ENCODE measurements at places on chromosomes 7 and 10. TPM values are rescaled to one million over a fixed set of nuclear protein-coding genes. Genes with fewer than 3 reads are reported as not detected.

The CYP3A4 gene
- total RNA-seq, result not detected

The LEP gene
- total RNA-seq, result not detected

The TMEM213 gene
- total RNA-seq, result not detected

The PNLIPRP1 gene
- total RNA-seq, result not detected

The HPSE2 gene
- not detected for total RNA-seq

The CTAGE8 gene
- 0.19 TPM for total RNA-seq

The ARHGEF35 gene
- 1.5 TPM for total RNA-seq

The FGFBP3 gene
- total RNA-seq, result 0.56 TPM

The SHH gene
- under 0.01 TPM for total RNA-seq

The TSPAN12 gene
- total RNA-seq, result 5.9 TPM

The TRPV5 gene
- not detected for total RNA-seq

The MUC12 gene
- 0.19 TPM for total RNA-seq
